ENCODE measurements at places on chromosomes 3 and 15. TPM values are rescaled to one million over a fixed set of nuclear protein-coding genes. Genes with fewer than 3 reads are reported as not detected.

The FBXL22 gene
- 0.11 TPM for total RNA-seq

The HIGD2B gene
- 0.11 TPM for total RNA-seq

The FEZF2 gene
- not detected for total RNA-seq

The PRSS50 gene
- total RNA-seq: not detected

The TM4SF18 gene
- 258 TPM for total RNA-seq

The ARGFX gene
- not detected for total RNA-seq

The TPRG1 gene
- total RNA-seq: 0.43 TPM

The VPS13C gene
- total RNA-seq: 143 TPM

The GCSAM gene
- total RNA-seq: not detected

The SMCO1 gene
- total RNA-seq: not detected

The LRTM1 gene
- total RNA-seq: not detected

The EPHA3 gene
- total RNA-seq: under 0.01 TPM

The MESP2 gene
- not detected for total RNA-seq

The SLC38A3 gene
- 0.17 TPM for total RNA-seq
